BJ (cell line): ENCODE measurements at places on chromosomes 11 and 22. TPM values are rescaled to one million over a fixed set of nuclear protein-coding genes. Genes with fewer than 3 reads are reported as not detected.

OR51E2 gene
- polyA plus RNA-seq, result not detected in 2 replicates

SERHL2 gene
- polyA plus RNA-seq, result 6.1 and 6.6 TPM in 2 replicates

IL10RA gene
- polyA plus RNA-seq, result not detected in 2 replicates

GRIK4 gene
- not detected in 2 replicates for polyA plus RNA-seq

SCUBE1 gene
- not detected in 2 replicates for polyA plus RNA-seq

OLFML1 gene
- 0.91 and 1.1 TPM in 2 replicates for polyA plus RNA-seq

HBG2 gene
- not detected in 2 replicates for polyA plus RNA-seq

TALDO1 gene
- polyA plus RNA-seq, result 209 and 278 TPM in 2 replicates

NXPE1 gene
- polyA plus RNA-seq, result not detected in 2 replicates

UBQLN3 gene
- 0.05 TPM in 1 of 2 replicates, not detected in the other for polyA plus RNA-seq

OSM gene
- polyA plus RNA-seq, result not detected in 2 replicates

CDC42BPG gene
- 0.01 and 0.02 TPM in 2 replicates for polyA plus RNA-seq

GLB1L2 gene
- 0.10 and 0.18 TPM in 2 replicates for polyA plus RNA-seq

MFNG gene
- polyA plus RNA-seq, result not detected in 2 replicates

FAM111B gene
- polyA plus RNA-seq, result 0.76 and 1.9 TPM in 2 replicates
